Endodermal cell (in vitro differentiated cells): ENCODE measurements at places on chromosomes 5 and 9.
A peak's percentile ranks its signal among the peaks of the same experiment; 100 is the strongest.

DNA sequence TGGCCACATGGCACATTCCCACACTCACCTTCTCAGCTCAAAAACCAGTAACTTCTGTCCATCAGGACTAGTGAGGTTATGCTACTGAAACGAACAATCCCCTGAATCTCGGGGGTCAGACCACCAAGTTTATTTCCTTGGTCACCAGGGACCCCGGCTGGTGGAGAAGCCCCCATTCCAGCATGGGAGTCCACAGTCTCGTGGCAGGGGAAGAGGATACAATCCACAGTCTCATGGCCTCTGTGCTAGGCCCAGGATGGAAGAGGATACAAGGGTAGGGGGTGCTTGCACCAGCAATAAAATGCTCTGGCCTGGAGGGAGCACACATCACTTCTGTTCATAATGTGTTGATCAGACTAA lies 7.4 kb upstream of the CARD19 start:
- H3K27me3 ChIP-seq: no peaks in the 10 kb centered on the region
- no peaks in the 10 kb centered on the region for H3K36me3 ChIP-seq
- peak; percentile 24 for DNase-seq
- no peak overlapping the region for H3K4me3 ChIP-seq

DNA sequence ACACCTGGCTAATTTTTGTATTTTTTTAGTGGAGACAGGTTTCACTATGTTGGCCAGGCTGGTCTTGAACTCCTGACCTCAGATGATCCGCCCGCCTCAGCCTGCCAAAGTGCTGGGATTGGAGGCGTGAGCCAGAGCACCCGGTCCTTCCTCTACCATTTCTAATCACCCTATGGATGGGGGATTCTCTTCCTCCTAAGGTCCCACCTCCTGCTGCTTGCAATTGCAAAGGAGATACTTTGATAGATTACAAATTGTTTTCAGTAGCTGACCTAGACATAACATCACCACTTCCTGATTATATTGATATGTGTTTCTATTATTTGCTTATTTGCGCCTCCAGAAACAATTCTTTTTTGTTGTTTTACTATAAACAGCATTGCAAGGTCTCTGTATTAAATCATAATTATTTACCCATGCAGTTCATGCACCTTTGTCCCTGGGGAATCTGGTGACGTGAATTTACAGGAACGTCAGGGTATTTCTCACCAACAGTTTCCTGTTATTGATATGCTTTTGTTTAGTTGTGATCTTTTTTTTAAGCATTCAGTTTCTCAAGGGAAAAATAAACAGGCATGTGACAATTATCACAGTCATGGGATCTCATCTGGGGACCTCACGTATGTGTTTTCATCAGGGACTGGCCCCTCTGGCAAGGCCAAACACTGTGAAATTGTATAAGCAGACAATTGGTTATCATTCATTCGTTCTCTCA lies 43.2 kb downstream of the ESM1 start:
- no peak overlapping the region for H3K4me3 ChIP-seq
- H3K27me3 ChIP-seq: no peaks in the 10 kb centered on the region
- H3K36me3 ChIP-seq: no peaks in the 10 kb centered on the region
- DNase-seq: no peak
- H3K4me1 ChIP-seq: peaks cover 11% of the 10 kb centered on the region
- H3K27ac ChIP-seq: no peak overlapping the region

DNA sequence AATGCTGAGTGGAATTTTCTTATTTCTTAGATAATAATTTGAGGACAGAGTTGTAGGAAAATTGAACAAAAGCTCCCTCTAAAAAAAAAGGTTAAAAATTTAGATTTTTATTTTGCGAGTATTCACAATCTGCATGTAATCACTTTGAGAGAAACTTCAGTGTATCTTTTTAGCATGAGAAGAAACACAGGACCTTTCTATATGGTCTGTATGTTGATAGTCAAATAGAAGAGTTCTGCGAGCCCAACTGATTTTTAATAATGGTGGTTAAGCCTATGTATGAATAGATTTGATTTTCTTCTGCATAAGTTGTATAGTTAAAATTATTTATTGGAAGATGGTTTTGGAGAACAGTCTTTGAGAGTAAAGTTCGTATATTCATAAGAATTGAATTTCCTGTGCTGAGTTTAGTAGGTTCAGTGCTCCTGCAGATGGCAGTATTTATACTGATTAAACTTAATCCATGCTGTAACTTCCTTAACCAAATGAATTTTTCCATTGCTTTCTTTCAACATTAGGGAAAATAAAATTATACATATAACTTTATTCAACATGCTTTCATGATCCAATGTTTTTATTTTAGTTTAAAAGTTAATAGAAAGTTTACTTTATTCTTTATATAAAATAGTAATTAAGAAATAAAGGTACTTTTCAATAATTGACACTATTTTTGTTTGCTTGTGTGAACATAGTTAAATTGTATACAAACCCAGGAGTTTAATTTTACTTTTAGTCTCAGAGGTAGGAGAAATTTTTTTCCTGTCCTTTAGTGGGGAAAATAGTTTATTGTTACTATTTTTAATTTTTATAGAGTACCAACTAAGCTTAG lies 19.6 kb downstream of the TCERG1 start:
- H3K36me3 ChIP-seq: peaks cover 90% of the 10 kb centered on the region
- DNase-seq: no peak
- no peak overlapping the region for H3K27ac ChIP-seq
- H3K27me3 ChIP-seq: no peaks in the 10 kb centered on the region

GRCh38 chr9:114518599-114519022 lies 13.3 kb upstream of the WHRN start:
- no peak overlapping the region for H3K4me3 ChIP-seq
- no peaks in the 10 kb centered on the region for H3K36me3 ChIP-seq
- H3K27me3 ChIP-seq: peaks cover 21% of the 10 kb centered on the region
- H3K4me1 ChIP-seq: peaks cover 7% of the 10 kb centered on the region
- peak; percentile 41 for DNase-seq

- no peaks in the 10 kb centered on the region for H3K27me3 ChIP-seq
- H3K36me3 ChIP-seq: no peaks in the 10 kb centered on the region
- DNase-seq: no peak
- H3K4me3 ChIP-seq: no peak overlapping the region
- no peak overlapping the region for H3K27ac ChIP-seq
- peaks cover 4% of the 10 kb centered on the region for H3K4me1 ChIP-seq
Measured at GRCh38 chr5:96245140-96246091, 187.6 kb downstream of the PCSK1 start.

DNA sequence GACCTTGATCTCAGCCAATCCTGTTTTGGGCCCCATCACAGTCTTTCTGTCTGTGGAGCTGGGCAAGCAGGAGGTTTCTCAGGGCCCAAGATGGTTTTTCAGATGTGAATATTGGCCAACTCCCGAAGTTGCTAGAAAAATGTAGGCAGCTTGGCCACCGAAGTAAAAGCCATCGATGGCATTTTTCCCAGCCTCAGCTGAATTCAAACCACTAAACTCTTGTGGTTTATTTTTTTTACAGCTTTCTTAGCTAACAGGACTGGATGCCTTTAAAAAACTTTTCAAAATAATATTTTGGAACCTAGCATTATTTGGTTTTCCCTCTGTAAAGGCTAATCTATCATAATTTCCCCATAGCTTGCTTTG lies 102.5 kb upstream of the ERCC6L2 start:
- no peaks in the 10 kb centered on the region for H3K36me3 ChIP-seq
- peaks cover 22% of the 10 kb centered on the region for H3K4me1 ChIP-seq
- peaks cover 6% of the 10 kb centered on the region for H3K27me3 ChIP-seq
- no peak overlapping the region for H3K27ac ChIP-seq
- H3K4me3 ChIP-seq: no peak overlapping the region

GRCh38 chr9:137429546-137429890 lies 6.3 kb downstream of the NOXA1 start:
- no peaks in the 10 kb centered on the region for H3K36me3 ChIP-seq
- no peak overlapping the region for H3K4me3 ChIP-seq
- no peak for DNase-seq
- H3K27ac ChIP-seq: no peak overlapping the region

GRCh38 chr9:129171993-129172751 lies 5.9 kb downstream of the IER5L start:
- H3K4me3 ChIP-seq: no peak overlapping the region
- H3K27ac ChIP-seq: no peak overlapping the region
- DNase-seq: no peak
- no peaks in the 10 kb centered on the region for H3K36me3 ChIP-seq
- H3K27me3 ChIP-seq: peaks cover 18% of the 10 kb centered on the region

- no peak overlapping the region for H3K27ac ChIP-seq
- no peaks in the 10 kb centered on the region for H3K4me1 ChIP-seq
- DNase-seq: no peak
- H3K4me3 ChIP-seq: no peak overlapping the region
Measured at GRCh38 chr9:76725011-76725546, 39.2 kb upstream of the PCA3 start.

DNA sequence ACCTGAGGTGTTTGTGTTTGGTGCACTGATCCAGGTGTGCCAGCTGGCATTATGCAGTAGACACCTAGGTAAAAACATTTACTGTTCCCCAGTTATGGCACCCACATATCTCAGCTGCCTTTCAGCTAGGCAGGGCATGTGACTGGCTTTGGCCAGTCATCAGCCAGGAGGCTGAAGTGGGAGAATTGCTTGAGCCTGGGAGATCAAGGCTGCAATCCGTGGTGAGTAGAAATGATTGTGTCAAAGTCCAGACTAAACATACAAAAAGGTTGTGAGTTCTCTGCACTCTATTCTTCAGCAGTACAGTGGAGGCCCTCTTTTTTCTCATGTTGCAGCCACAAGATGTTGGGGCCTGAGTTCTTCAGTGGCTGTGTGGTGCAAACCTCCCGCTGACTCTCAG lies 3.2 kb upstream of the FBLL1 start:
- peaks cover 4% of the 10 kb centered on the region for H3K36me3 ChIP-seq
- peaks cover 34% of the 10 kb centered on the region for H3K27me3 ChIP-seq
- H3K4me1 ChIP-seq: no peaks in the 10 kb centered on the region

GRCh38 chr9:134171316-134172197 lies 7.2 kb upstream of the RNU6ATAC start:
- H3K4me1 ChIP-seq: no peaks in the 10 kb centered on the region
- no peaks in the 10 kb centered on the region for H3K27me3 ChIP-seq
- no peak for DNase-seq
- no peaks in the 10 kb centered on the region for H3K36me3 ChIP-seq
- no peak overlapping the region for H3K4me3 ChIP-seq

- H3K27me3 ChIP-seq: no peaks in the 10 kb centered on the region
- no peak overlapping the region for H3K4me3 ChIP-seq
- H3K4me1 ChIP-seq: no peaks in the 10 kb centered on the region
- DNase-seq: no peak
Measured at GRCh38 chr5:45098483-45098882, 289.7 kb downstream of the MRPS30 start.

- H3K36me3 ChIP-seq: peaks cover 6% of the 10 kb centered on the region
- DNase-seq: no peak
- H3K4me3 ChIP-seq: no peak overlapping the region
- no peaks in the 10 kb centered on the region for H3K4me1 ChIP-seq
Measured at GRCh38 chr9:38405785-38406184, 13.3 kb downstream of the ALDH1B1 start.

DNA sequence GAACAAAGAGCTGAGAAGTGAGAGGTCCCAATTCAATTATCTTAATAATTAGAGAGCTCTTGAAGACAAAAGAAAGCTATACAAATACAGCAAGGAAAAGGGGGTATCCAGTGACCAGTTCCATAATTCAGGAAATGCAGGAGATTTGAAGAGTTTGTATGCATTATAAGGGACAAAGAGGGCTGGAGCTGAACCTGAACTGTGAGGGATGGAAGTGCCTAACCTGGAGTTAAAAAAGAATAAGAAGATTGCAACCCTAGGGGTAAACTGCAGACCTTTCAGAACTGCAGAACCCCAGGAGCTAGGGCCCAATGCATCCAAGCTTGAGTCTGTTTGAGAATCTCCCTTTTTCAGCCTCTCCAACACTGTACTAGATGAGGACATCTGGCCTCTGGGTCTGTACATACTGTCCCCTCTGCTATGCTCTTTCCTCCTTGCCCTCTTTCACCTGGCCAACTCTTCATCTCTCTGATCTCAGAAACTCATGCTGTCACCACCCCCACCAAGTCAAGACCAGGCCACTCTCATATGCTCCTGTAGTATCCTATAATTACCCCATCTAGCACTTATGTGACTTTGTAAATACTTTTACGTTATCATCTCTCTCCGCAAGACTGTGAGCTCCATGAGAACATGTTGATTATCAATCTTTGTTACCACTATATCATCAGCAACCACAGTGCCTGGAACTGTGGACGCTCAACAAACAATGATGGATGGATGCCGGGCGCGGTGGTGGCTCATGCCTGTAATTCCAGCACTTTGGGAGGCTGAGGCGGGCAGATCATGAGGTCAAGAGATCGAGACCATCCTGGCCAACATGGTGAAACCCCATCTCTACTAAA lies 6.6 kb upstream of the PRKACG start:
- H3K27ac ChIP-seq: no peak overlapping the region
- H3K27me3 ChIP-seq: no peaks in the 10 kb centered on the region
- no peak for DNase-seq
- H3K4me1 ChIP-seq: no peaks in the 10 kb centered on the region
- H3K4me3 ChIP-seq: no peak overlapping the region
- H3K36me3 ChIP-seq: no peaks in the 10 kb centered on the region

GRCh38 chr9:131590907-131591844 lies 45.9 kb downstream of the PRRT1B start:
- H3K27ac ChIP-seq: no peak overlapping the region
- DNase-seq: peak; percentile 92
- H3K4me1 ChIP-seq: no peaks in the 10 kb centered on the region
- H3K4me3 ChIP-seq: no peak overlapping the region

GRCh38 chr9:135211524-135211890 lies 124.0 kb downstream of the OLFM1 start:
- no peaks in the 10 kb centered on the region for H3K27me3 ChIP-seq
- DNase-seq: no peak
- H3K27ac ChIP-seq: no peak overlapping the region

DNA sequence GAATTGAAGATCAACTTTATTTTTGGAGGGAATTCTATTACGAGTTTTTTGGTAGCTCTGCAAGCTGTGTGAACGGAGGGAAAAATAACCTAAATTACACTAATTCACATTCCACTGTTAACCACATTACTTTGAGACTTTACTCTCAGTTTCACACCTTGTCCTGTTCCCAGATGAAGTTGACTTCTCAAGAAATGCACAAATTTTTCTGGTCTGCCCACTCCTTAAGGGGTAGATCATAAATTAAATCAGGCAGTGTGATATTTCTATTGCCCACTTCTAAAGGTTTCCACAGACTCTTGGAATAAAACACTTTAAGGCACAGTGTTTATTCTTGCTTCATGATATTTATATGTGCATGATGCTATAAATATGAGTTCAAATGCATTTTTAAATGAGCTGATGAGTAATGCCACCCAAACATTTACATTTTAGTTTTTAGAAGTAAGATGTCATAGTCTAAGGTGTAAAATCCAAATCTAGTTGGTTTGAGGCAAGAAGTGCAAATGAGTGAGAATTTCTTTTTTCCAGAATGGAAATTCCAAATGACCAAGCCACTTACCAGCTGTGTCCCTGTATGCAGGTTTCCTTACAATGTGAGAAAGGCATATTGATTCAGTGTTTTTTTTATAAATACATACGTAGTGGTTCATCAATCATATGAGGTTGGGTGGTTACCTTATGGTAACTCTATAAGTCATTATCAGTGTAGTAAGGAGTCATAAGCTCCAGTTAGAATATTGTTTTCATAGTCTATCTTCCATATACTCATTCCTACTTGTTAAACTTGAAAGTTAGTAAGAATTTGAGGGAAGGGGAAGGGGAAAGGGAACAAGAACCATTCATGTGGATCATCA lies 437.7 kb upstream of the MEF2C start:
- no peaks in the 10 kb centered on the region for H3K4me1 ChIP-seq
- no peak for DNase-seq
- no peak overlapping the region for H3K4me3 ChIP-seq
- no peaks in the 10 kb centered on the region for H3K27me3 ChIP-seq

GRCh38 chr9:89367726-89368437 lies 49.6 kb downstream of the SECISBP2 start:
- H3K4me3 ChIP-seq: no peak overlapping the region
- no peak for DNase-seq
- no peaks in the 10 kb centered on the region for H3K27me3 ChIP-seq
- H3K27ac ChIP-seq: no peak overlapping the region
